Hematopoietic multipotent progenitor cell (in vitro differentiated cells): ENCODE measurements at places on chromosomes 3 and 15.

- no peak for DNase-seq
Observed at GRCh38 chr3:3443482-3443881, 264.0 kb upstream of the CRBN start.

DNA sequence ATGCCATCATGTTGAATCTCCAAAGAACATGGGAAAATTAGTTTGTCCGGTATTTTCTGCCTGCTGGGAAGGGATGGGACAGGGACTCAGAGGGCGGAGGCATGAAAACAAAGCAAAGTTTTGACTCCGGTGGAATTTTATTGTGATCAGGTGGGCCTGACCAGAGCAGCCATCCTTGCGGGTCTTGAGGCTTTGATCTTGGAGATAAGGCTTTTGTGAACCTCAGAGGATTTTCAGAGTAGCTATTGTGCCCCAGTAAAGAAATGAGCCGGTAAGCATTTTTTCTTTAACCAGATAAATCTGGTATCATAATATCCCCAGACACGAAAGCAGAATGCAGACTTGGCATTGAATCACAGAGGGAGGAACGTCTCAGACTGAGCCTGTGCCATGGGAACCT lies 99.4 kb upstream of the TNIK start:
- no peak for DNase-seq

GRCh38 chr3:34957677-34958076 lies 681.6 kb upstream of the ARPP21 start:
- no peak for DNase-seq

DNA sequence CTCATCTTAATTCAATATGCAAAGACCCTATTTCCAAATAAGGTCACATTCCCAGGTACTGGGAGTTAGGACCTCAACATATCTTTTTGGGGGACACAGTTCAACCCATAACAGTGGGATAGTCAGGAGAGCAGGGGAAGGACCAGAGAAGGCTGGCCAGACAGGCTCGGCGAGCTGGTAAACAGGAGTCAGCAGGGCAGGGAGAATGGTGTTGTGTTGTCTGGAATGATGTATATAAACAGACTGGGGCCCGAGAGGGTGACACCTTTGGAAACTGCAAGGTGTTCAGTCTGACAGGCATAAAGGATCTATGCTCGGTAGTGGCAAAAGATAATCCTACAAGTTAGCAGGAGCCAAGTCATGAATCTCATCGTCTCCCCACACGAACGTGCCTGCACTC lies 10.1 kb upstream of the PPP1R2 start:
- DNase-seq = no peak

DNA sequence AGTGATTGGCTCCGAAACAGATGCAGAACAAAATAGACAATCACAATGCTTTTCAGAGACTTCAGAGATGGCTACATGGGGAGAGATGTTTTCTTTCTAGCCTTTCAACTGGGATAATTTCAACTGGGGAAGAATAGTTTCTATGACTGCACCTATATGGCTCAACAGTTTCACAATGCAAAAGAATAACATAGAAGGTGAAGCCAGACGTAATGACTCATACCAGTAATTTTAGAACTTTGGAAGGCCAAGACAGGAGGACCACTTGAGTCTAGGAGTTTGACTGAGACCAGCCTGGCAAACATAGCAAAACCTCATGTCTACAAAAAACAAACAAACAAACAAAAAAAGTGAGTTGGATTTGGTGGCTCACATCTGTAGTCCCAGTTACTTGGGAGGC lies 180.2 kb upstream of the CHL1 start:
- no peak for DNase-seq

DNA sequence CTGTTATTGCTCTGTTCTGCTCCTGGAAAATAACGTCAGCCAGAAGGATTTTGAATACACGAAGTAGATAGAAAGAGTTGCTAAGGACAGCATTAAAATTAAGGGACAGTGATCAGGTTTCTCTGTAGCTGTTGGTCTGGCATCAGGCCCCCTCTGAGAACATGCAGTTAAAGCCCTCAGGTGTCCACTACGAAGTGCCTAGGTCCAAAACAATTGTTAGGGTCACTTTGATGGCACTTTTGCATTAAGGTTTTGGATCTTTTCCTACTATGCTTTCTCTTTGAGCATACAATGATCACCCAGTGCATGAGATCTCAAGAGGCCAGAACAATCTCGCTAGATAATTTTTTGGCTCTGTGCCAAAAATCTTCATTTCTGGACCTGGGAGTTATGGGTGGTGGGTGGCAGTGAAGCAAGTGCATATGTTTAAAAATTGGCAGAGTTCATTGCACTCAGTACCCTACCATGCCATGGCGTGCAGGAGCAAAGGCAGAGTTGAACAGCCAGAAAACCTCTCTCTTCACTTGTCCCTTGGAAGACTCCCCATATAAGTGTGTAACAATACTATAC lies 797.6 kb downstream of the ROBO2 start:
- no peak for DNase-seq

DNA sequence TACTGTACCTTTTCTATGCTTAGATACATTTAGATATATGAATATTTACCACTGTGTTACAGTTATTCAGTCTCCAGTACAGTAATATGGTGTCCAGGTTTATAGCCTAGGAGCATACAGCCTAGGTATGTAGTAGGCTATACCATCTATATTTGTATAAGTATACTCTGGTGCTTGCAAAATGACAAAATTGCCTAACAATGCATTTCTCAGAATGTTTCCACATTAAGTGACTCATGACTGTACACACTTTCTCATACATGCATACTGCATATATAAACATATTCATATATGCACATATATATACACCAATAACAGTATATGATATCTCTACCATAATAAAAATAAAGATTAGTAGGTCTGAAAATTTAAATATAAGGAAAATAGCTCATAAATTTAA lies 169.3 kb downstream of the DPH6 start:
- no peak for DNase-seq

DNA sequence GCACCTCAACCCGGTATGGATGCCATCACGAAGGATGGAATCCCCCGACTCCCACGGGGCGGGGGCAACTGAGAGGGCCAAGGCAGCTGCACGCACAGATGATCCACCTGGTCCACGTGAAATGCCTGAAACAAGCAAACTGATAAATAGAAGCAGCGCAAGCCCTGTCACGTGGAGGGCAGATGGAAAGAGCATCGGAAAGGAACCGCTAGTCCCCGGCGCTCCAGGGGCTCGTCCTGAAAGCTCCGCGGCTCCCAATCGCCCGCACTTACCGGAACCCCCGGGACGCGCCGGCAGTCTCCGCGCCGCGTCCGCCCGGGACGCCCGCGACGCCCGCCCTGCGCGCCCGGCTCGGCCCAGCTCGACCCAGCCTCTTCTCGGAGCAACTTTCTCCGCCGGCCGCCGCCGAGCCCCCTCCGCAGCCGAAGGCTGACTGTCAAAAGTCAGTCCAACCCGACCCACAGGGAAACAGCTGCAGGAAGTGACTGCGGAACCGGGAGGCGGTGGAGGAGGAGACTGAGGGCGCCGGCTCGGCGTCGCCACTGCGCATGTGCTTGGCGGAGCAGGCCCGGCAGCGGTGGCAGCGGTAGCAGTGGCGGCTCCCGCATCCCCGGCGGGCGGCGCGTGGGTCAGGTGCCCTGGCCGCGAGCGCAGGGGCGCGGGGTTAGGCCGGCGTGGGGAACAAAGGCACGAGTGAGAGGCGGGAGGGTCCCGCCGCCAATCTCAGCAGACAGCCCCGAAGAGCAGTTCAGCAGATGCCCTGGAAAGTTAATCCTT lies at the start of gene ZMAT3:
Gene ZMAT3, minus strand, starts transcription at position 487 of the 777 bp plus-strand sequence. CDS start 4,057 bp downstream, outside the sequence.
- peak; percentile 65 for DNase-seq

GRCh38 chr3:28449398-28449797 lies 100.8 kb upstream of the AZI2 start:
- DNase-seq = no peak

- DNase-seq = no peak
Observed at GRCh38 chr15:89746386-89746780, 4.7 kb downstream of the MESP1 start.

- DNase-seq = no peak
Observed at GRCh38 chr15:62999923-63000561, 42.5 kb upstream of the TPM1 start.

GRCh38 chr3:100429187-100429716 lies 27.9 kb downstream of the LNP1 start:
- no peak for DNase-seq

- DNase-seq = no peak
Observed at GRCh38 chr3:11159421-11159904, 5.2 kb downstream of the HRH1 start.

- DNase-seq = no peak
Observed at GRCh38 chr3:57815036-57815435, 58.9 kb downstream of the SLMAP start.

DNA sequence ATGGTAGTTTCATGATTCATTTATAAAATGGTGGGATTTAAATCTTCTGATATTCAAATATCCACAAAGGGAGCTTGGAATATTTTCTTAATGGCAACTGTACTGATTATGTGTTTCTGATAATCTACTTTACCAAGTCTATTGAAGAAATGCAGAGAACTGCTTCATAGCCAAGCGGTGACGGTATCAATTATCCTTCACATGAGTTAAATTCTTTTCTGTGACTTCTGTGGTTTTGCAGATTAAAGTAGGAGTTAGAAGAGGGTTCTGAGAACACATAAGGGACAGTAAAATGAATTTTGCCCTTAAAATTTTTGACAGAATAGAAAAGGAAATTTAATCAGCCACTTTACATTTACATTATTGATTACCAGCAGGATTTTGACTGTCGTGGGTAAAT lies 563.2 kb downstream of the GBE1 start:
- DNase-seq = no peak

DNA sequence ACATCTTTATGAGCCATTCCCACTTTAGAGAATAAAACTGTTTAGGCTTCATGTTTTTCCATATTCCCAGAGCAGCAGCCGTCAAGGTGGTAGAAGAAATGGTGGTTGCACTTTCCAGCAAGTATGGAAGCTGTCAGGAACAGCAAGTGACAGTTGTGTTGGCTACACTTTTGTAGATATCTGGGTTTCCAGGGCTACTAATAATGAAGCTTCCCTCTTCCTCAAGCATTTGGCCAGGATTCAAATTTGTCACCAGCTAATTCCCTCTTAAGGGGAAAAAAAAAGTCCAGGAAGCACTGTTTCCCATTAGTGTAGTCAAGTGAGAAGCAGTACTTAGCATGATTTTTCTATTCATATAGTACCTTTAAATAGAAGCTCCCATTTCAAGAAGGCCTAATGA lies 252.8 kb downstream of the IGSF11 start:
- no peak for DNase-seq

DNA sequence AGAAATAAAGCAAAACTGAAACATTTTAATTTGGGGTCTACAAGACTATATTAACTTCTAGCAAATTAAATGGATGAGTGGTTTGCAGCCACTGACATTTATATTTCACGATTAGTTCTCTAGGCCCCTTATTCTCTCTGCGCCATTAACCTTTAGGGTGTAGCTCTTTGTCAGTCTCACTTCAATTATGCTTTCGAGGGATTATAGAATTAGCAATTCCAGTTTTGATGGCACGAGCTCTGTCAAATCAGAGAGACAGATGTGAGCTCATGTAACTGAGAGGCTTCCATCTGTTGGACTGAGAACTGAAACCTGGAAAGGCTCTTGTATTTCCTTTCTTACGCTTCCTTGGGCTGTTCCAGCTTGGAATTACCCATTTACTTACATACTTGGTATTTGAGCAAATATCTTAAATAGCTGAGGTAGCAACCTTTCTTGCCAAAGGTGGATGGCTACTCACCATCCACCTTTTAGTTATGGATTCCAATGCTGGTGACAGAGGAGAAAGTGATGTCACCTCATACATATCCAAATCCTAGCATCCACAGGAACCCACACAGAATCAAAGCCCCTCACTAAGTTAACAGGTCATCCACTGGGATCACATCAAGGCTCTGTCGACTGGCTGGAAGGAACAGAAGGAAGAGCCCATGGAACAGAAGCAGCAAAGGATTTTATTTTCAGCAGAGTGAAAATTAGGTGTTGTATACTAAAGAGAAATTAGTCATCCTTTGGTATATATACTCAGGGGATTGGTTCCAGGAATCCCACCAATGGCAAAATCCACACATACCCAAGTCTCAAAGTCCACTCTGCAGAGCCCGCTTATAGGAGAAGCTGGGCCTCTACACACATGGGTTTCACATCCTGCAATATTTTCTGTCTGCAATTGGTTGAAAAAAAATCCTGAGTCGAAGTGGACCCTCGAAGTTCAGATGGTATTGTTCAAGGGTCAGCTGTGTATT lies 20.8 kb downstream of the VGLL4 start:
- no peak for DNase-seq

DNA sequence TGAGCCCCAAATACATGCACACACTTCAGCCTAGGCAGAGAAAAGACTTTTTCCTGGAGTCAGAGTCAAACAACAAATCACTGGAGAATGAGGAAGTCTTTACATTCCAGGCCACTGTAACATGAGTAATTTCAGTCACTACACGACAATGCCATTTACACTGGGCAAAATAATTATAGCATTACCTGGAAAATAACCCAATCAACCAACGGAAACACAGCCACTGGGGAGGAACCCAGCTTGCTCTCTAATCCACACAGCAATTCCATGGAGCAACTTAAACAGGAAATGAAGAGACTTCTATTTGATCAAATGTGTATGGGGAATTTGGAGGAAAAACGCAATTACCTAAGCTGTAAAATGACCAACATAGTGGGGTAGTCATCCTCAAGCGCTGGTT lies 15.2 kb downstream of the FSTL1 start:
- no peak for DNase-seq

- DNase-seq = peak; percentile 66
Observed at GRCh38 chr15:71780115-71780976, 30.0 kb upstream of the NR2E3 start.

- DNase-seq = peak; percentile 36
Observed at GRCh38 chr3:183538486-183538885, 17.0 kb downstream of the KLHL6 start.

DNA sequence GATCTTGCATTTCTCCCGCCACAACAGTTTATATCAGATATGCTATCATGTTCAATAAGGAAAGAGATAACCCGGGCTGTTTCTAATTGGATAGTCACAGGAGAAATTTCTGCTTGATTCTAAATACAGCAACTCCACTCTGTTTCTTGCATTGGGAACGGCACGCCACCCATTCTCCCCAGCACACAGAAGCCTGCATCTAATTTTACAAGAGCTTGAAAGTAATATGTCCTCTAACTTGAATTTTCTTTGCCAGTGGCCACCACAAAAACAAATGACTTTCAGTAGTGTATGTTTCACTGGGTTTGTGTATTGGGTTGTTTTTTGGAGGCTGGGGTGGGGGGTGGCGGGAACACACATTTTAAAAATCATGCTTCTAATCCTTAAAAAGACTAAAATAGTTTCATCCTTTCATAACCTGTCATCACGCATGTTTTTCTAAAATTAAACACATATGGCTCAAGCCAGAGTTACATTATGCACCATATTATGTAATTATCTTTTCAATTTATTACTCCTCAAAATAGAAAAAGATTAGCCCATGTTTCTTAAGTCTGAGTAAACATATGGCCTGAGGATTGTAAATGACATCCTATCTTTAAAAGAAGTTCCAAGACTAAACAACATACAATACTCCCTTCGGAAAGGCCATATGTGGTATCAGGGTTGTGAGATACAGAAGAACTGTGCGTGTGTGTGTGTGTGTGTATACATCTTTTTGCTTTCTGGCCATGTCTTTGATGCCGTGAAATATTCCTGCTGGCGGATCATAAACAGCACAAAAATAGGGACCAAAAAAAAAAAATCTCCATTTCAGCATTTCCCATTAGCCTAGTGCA lies 176.3 kb downstream of the FOXP1 start:
- DNase-seq = no peak
